ENCODE measurements at places on chromosomes 2 and 18.
A peak's percentile ranks its signal among the peaks of the same experiment; 100 is the strongest.

GRCh38 chr2:106701203-106702022 is 184.6 kb downstream of the ST6GAL2 start:
- no peak for DNase-seq

DNA sequence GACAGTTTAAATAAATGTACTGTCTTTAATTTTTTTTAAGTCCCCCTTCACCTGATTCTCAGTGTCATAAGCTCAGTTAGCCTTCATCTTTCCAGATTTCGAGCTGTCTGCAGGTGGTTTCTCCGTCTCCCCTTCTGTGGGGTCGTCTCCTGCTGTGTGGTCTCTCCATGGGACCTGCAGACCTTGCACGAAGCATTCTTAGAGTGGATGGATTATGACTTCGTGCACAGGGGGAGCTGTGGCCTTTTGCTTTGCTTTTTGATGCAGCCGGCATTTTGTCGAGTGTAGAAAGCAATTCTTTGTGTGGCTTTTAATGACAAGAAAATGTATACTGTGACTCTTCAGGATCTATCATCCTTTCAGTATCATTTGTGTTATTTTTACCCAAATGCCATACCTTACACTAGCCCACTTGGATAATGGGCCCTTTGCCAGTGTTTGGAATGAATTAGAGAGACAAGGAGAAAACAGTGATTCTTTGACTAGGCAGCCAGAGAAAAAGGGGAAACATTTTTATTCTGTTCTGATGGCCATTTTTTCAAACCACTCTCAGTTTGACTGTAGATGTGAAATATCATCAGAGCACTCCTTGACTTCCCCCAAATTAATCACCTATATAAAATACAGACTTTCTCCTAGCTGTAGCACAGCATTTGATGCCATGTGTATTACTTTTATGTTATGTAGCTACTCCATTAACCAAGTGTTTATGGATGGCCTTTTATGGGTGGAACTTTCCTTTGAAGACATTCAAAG is 54.3 kb downstream of the ITGA6 start:
- no peak for DNase-seq

GRCh38 chr2:153311432-153311831 is 167.1 kb downstream of the RPRM start:
- DNase-seq: no peak

GRCh38 chr2:174779361-174779928 is 15.2 kb upstream of the CHRNA1 start:
- DNase-seq: no peak

DNA sequence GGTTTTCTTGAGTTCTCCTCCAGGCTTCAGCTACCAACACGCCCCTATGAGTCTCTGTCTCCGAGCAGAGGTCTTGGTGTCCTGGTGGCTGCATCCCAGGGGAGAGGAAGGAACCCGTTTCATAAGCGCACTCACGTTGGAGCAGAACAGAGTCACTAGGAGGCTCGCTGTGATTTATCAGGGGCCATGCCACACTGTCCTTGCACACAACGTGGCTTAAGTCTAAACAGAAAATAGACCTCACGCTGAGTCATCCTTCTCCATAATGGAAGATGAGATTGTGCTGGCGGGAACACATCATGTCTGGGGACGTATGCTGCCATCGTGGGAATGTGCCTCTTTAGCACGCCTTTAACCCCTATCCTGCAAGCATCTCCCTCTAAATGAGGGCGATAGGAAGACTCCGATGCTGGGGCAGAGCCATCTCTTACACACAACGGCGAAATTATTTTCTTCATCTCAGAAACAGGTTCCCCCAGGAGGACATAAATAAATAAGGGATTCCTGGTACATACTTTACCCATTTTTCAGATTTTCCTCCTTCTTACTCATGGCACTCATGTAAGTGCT is 211.4 kb downstream of the KLHL29 start:
- DNase-seq: no peak

GRCh38 chr2:234500394-234501006 is 3.6 kb upstream of the ARL4C start:
- DNase-seq: peak; percentile 81

- DNase-seq: no peak
Measured at GRCh38 chr18:31990823-31991222, 27.8 kb upstream of the RNF125 start.

DNA sequence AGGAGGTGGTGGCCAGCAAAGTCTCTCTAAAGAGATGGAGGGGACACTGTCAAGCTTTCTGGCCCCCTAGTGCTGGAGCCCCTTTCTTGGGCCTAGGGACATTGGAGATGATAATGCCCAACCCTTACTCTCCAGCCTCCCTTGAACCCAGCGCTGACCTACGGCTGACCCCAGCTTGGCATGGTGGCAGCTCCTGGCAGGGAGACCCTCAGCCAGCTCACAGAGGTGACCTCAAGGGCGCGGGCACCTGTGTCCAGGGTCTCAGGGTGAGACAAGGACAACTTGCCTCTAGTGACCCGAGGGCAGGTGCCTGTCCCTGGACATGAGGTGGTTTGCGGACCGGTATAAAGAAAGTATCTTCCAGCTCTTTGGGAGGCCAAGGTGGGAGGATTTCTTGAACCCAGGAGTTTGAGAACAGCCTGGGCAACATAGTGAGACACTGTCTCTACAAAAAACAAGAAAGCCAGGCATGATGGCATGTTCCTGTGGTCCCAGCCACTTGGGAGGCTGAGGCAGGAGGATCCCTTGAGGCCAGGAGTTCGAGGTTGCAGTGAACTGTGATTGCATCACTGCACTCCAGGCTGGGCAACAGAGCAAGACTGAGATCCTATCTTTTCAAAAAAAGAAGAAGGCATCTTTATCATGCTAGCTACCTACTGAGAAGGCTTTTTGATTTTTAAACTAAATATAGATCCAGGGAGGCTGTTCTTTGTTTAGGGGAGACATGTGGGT is 3.3 kb upstream of the PER2 start:
- DNase-seq: no peak

DNA sequence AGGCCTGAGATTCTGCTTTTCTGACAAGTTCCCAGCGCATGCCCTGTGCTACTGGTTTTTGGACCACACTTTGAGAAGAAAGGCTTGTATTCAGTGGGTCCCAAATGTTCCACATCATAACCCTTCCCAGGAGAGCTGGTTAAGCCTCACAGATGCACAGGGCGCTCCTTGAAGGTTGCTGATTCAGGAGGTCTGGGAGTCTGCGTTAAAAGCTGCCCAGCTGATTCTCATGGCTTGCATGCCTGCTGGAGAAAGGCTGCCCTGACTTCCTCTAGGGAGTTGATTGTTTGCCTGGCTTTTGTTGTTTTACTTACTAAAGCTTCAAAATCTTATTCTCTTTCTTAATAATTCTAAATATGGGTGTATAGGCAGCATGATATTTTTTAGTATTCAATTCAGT is 20.7 kb downstream of the CRYGD start:
- DNase-seq: no peak

- no peak for DNase-seq
Measured at GRCh38 chr2:134973241-134974138, 54.9 kb downstream of the CCNT2 start.

- peak; percentile 61 for DNase-seq
Measured at GRCh38 chr2:8475349-8476031, 206.4 kb upstream of the ID2 start.

GRCh38 chr2:200693836-200694470 is 108.1 kb downstream of the AOX1 start:
- no peak for DNase-seq

GRCh38 chr2:113390124-113390849 is 47.2 kb upstream of the ZNG1B start:
- peak; percentile 71 for DNase-seq

DNA sequence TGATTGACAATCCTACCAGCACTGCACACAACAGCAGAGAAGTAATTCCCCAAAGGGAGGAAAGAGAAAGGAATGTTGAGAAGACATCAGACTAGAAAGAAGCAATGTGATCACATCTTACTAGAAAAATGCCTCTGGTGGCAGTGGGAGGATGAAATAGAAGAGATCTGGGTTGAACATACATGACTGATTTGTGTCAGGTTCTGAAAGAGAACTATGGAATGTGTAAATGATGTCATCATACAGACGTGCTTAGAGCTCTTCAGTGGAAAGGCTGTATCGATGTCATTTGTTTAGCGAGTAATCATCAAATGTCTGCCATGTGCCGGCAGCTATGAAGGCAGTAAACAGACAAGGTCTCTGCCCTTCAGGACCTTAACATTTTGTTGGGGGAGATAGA is 24.9 kb downstream of the GORASP2 start:
- DNase-seq: no peak

DNA sequence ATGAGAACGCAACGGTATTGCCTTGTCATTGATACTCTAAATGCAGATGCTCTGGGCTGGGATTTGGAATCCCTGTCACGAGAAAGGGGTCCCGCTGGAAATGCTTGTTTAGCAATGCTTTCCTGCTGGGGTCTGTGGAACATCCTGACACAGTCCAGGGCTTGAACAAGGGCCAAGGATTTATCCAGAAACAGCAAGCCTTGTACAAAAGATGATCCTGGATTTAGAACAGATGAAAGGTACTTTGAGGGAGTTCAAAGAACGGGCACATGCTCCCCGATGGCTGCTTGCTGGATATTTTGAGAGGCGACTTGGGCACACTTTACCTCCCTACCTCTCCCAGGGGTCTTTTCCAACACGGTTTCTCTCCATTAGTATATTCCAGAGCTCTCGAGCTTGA is 108.1 kb upstream of the CELF4 start:
- DNase-seq: no peak

DNA sequence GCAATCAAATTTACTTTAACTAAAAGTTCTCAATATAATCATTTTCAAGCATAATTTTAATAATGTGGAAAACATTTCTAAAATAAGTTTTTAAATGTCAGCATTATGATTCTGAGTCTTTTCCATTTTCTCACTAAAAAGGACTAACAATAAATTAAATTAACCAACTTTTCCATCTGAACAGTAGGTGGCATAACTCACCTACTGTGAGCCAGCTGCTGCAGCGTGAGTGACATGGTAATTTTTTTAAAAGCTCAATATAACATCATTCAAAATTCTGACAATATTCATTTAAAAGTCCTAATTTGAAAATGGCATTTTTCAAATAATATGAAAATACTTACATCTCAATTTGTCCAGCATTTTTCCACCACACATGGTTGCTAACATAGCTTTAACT is 66.5 kb downstream of the DTNB start:
- no peak for DNase-seq

GRCh38 chr2:236740506-236740905 is 170.9 kb downstream of the ACKR3 start:
- DNase-seq: no peak

GRCh38 chr18:8238507-8238906 is 370.7 kb upstream of the RAB12 start:
- no peak for DNase-seq

GRCh38 chr18:61998957-61999356 is 106.2 kb upstream of the RNF152 start:
- DNase-seq: no peak

DNA sequence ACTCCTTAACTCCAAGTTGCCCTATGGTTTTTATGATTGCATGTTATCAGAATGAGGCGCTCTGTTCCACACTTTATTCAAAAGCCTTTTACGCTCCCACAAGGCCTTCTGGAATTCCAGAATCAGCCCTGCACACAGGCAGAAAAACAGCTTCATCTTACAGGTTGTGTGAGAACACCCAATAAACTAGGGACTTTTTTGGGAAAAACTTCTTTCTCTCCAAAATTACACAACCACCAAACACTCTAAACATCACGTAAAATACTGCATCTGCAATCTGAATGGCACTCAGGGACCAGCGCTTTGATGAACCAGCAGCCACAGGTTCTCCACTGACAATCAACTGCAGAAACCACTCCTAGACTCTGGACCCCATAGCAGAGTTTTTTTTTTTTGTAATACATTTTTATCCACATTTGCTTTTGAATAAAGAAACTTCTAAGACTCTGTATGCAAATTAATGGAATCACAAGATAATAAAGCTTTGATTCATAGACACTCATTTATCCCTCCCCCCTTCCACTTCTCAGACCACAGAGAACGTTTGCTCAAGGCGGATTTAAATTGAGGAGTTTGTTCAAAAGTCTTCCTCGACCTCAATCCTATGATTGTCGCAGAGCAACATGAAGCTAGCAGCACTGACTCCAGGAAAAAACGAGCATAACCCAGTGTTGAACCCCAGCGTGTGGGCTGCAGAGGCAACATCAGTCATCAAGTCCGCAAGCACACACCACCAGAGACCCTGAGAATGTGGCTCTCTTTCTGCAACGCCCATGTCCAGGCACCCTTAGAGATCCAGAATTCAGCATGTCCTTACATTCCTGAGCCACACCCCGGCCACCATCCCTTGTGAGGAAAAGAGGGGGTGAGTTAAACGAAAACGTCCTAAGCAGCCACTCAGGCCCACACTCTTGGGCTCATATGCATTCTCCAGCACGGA is 116.5 kb downstream of the MBP start:
- DNase-seq: no peak

- no peak for DNase-seq
Measured at GRCh38 chr2:241509155-241509784, 886 bp upstream of the STK25 start.

GRCh38 chr2:122660786-122661634 is 905.6 kb downstream of the TSN start:
- DNase-seq: no peak

GRCh38 chr2:42567806-42568400 is 529 bp upstream of the MTA3 start:
- peak; percentile 9 for DNase-seq

- DNase-seq: no peak
Measured at GRCh38 chr2:236061899-236062298, 106.3 kb downstream of the GBX2 start.

DNA sequence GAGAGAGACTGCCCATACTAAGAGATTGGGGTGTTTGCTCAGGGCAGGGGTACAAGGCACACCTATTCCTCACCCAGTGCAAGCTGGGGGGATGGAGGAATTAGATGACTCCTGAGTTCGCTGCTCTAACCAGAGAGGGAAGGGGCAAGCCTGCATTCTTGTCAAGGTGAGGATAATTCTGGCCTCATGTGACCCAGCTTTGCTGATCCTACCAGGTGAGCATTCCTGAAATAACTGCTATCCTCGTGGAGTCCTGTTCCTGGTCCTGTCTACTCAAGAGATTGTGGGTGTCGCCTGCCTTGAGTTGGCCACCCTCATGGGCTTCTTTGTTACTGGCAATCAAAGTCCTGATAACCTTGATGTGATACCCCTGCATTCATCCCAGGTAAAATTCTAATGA is 206.0 kb downstream of the SPP2 start:
- DNase-seq: no peak

- no peak for DNase-seq
Measured at GRCh38 chr18:78621141-78621755, 358.4 kb upstream of the SALL3 start.

GRCh38 chr2:211413746-211414145 is 857.3 kb downstream of the CPS1 start:
- DNase-seq: no peak

GRCh38 chr2:144704709-144705095 is 184.8 kb upstream of the ZEB2 start:
- DNase-seq: no peak

DNA sequence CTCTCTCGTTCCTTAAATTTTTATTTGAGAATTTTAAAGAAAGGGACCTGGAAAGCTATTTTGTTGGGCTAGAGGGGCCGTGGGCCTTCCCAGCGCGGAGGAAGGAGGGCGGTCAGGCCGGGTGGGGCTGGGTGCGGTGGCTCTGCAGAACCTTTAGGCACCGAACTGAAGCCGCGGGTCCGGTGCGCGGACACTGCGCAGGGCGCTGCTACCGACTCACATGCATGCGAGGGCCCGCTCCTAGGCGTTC is 1.6 kb upstream of the TWIST2 start:
- no peak for DNase-seq

GRCh38 chr2:27369471-27370025 is 590 bp downstream of the EIF2B4 start:
- no peak for DNase-seq

GRCh38 chr2:155714983-155715382 is 617.5 kb downstream of the NR4A2 start:
- DNase-seq: no peak

- DNase-seq: no peak
Measured at GRCh38 chr2:105437708-105438103, 38.9 kb upstream of the FHL2 start.

Measured in stimulated activated CD4-positive, alpha-beta T cell treated with anti-CD3 and anti-CD28 coated beads, Interleukin-4, amount 100 ng/mL, for 24 hours (primary cell).